ENCODE measurements at places on chromosomes 3 and 15.

DNA sequence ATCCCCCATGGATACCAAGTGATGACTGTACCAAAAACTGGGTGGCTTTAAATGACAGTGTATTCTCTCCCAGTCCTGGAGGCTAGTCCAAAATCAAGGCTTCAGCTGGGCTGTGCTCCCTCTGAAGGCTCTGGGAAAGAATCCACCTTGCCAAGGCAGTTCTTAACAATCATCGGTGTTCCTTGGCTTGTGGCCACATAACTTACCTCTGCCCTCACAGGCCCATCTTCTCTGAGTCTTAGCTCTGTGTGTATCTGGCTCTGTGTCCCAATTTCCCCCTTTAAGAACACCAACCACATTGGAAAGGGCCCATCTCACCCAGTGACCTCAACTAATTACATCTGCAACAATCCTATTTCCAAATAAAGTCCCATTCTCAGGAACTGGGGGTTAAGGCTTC, 503.0 kb upstream of the PROK2 start:
- no peak for DNase-seq

- no peak for DNase-seq
Measured at GRCh38 chr3:46193436-46193835, 14.7 kb downstream of the CCR1 start.

DNA sequence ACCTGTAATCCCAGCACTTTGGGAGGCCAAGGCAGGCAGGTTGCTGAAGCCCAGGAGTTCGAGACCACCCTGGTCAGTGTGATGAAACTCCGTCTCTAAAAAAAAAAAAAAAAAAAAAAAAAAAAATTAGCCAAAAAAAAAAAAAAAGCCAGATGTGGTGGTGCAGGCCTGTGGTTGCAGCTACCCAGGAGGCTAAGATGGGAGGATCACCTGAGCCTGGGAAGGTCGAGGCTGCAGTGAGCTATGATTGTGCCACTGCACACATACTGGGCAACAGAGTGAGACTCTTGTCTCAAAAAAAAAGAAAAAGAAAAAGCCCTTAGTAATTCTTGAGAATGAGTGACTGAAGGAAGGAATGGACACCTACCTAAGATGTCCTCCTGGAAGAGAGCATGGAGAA, 105.1 kb downstream of the VGLL4 start:
- DNase-seq = no peak

DNA sequence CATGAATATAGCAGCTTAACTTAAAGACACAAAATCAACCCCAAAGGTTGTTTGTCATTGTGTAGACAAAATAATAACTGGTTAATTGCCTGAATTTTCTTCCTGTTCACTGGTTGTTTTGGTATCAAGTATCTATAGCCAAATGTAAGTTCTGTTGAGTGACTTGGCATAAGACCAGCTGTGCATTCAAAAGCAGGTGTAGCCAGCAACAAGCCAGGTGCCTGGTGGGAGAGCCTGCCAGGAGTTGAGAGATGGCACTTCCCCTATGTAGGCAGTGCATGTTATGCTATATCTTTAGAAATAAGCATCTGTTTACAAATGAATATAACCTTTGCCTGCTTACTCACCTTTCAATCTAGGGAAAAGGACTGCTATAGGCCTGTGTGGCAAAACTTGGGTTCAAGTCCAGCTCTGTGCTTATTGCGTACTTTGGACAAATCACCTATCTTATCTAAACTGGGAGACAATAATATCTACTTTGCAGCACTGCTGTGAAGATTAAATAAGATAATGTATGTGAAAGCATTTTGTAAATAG, 84.9 kb upstream of the TBL1XR1 start:
- DNase-seq = no peak

DNA sequence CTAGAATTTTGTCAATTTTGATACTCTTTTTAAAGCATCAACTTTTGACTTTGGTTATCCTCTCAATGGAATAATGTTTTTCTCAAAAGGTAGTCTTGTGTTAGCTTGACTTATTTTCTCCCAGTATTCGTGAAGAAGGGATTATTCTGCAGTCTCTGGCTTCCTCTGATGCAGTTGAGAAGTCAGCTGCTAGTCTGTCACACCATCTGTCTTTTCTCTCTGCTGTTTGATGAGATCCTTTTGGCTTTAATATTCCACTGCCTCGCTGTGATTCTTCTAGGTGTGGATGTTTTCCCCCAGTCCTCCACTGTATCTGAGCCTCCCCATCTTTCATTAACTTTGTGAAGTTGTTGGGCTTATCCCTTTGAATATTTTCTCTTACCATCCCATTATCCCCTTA, 141.0 kb downstream of the WDR72 start:
- DNase-seq = no peak

- DNase-seq = no peak
Measured at GRCh38 chr15:43449981-43450380, 43.0 kb downstream of the TP53BP1 start.

DNA sequence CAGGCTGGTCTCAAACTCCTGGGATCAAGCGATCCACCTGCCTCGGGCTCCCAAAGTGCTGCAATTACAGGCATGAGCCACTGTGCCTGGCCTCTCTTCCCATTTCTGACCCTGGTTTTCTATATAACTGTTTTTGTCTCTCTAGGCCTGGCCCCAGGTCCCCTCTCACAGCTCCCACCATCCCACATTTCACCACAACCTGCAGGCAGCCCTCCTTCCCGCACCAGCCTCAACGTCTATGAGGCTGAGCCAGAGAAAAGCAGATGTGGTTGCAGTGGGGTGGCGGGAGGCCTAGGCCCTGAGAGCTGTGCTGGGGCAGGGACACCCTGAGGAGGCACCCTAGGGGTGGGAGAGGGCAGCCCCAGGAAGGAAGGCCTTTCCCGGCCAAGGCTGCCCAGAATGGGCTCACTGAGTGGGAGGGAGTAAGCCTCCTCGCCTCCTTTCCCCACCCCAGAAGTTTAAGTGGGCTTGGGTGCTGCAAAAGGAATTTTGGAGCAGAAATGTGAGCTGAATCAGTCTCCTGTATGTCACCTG, 99.7 kb downstream of the LSM3 start:
- DNase-seq = no peak

DNA sequence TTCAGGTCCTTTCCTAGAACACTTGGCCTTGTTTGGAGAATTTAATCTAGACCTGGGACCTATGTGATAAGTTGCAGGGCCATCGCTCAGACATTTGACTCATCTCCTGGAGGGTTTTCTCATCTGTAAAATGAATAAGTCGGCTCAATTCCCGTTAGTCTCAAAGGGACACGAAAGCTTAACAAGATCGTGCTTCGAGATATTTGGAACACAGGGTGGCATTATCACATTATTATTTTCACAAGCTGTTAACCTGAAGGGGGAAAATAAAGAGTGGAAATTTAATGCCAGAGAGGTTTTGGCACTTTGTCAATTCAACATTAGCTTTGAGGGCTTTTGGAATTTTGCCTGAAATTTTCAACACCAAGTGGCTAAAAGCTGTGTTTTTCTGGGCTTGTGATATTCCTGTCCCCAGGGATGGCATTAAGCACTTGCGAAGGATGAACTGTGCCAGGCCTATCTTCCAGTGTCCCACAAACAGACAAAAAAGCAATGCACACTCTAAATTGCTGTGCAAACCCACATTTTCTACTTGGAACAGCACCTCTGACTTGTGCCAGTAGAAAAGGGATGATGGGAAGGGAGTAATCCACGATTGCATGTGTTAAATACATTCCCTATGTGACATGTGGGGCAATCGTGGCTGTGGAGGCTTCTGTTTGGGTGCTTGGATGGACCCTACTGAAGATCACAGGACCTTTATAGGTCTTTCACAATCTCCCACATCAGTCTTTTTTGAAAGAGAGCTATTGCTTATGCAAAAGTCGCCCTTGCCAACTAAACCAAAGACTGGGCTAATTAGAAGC, 478.7 kb downstream of the MFSD1 start:
- DNase-seq = no peak

DNA sequence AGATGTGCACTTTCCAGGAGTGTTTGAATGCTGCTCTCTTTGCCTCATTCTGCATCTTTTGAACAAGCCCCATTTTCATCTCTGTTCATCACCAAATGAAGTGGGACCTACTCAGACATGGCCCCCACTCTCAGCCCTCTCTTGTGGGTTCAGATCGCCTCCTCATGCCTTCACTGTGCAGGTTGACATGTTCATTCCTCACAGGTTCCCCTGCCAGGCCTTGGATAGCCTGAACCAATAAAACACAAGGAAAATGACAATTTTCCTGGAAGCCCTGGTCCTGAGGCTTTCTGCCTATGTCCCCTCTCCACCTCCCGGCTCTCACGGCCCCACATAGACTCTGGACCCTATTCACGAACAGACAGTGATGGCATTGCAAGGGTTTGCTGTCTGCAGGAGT, 17.7 kb downstream of the KLF15 start:
- no peak for DNase-seq

- no peak for DNase-seq
Measured at GRCh38 chr15:85627213-85627935, 167.4 kb downstream of the KLHL25 start.

- DNase-seq = no peak
Measured at GRCh38 chr3:60912876-60913275, 338.4 kb downstream of the FHIT start.

GRCh38 chr15:80309769-80310384, 57.9 kb upstream of the CTXND1 start:
- no peak for DNase-seq

DNA sequence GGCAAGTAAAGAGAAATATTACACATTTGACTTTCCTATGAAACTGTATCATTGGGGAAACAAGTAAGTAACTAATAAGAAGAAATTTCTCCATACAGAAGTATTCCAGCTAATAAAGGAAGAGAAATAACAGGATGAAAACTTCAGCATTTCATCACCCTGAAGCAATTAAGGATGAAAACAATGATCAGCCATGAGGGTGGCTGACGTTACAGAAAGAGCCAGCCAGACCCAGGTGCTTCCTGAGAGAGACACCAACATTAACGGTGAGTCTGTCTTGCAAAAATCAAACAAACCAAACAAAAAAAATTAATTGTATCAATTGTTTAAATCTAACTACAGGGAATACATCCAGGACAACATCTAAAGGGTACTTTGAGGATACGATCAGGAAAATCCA, 190.0 kb downstream of the ARRDC4 start:
- no peak for DNase-seq

- DNase-seq = no peak
Measured at GRCh38 chr3:133158686-133159085, 120.5 kb downstream of the TMEM108 start.

GRCh38 chr3:171227828-171228227, 201.3 kb upstream of the SLC2A2 start:
- DNase-seq = no peak

GRCh38 chr3:30650348-30650995, 44.1 kb downstream of the TGFBR2 start:
- DNase-seq = no peak

DNA sequence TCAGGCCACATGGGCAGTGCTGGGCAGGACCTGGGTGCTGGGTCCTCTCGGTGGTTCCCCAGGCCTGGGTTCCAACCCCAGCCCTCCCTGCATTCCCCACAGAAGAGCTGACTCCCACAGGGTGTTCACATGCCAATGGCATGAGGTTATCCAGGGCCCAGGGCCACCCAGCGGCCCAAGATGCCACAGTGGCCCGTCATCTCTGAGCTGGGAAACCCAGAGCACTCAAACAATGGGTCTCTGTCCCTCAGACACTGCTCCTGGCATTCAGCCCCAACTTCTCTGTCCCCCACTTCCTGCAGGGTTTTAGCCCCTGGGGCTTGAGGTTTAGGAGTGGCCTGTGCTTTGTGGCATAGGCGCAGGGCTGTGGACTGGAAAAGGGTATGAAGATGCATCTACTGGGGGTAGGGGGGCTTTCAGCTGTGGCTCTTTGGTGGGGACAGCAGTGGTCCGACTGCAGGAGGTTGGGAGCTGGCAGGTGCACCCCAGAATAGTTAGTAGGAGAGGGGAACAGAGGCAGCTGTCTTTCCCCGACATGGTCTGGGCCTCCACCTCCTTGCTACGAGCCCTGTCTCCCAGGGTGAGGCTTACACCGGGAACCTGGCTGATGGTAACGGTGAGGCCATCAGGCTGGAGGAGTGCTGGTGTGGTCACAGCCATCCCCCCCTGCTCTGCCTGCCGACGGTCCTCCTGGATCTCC, 1.7 kb downstream of the CCDC9B start:
- DNase-seq = no peak

All from activated CD4-positive, alpha-beta T cell treated with anti-CD3 and anti-CD28 coated beads, Interleukin-2, amount 10 ng/mL, durations not matched to agents 24 days and 14 days (primary cell).